Smooth muscle cell of the pulmonary artery (primary cell): ENCODE measurements at places on chromosomes 12 and 14. TPM values are rescaled to one million over a fixed set of nuclear protein-coding genes. Genes with fewer than 3 reads are reported as not detected.

Gene LRP1-AS
- 0.20 TPM in 1 of 2 replicates, not detected in the other for total RNA-seq

Gene KRT82
- total RNA-seq = not detected in 2 replicates

Gene SLC17A8
- not detected in 2 replicates for total RNA-seq

Gene FAM186B
- total RNA-seq = 0.20 and 0.40 TPM in 2 replicates

Gene BAZ1A
- 20.6 and 23.9 TPM in 2 replicates for total RNA-seq

Gene KRT75
- total RNA-seq = not detected in 2 replicates
